ENCODE measurements at places on chromosomes 1 and 21. TPM values are rescaled to one million over a fixed set of nuclear protein-coding genes. Genes with fewer than 3 reads are reported as not detected.

The LCE3D gene
- not detected for polyA plus RNA-seq

The SH2D5 gene
- polyA plus RNA-seq = 0.13 TPM

The AJAP1 gene
- polyA plus RNA-seq = not detected

The FOXE3 gene
- polyA plus RNA-seq = not detected

The PPFIA4 gene
- 3.3 TPM for polyA plus RNA-seq

The MYBPH gene
- not detected for polyA plus RNA-seq

The PLA2G2D gene
- not detected for polyA plus RNA-seq

The FCRL4 gene
- not detected for polyA plus RNA-seq

The MSH4 gene
- polyA plus RNA-seq = 0.46 TPM

The RNU1-4 gene
- not detected for polyA plus RNA-seq

The TOMM20 gene
- 97.5 TPM for polyA plus RNA-seq

The EDN2 gene
- polyA plus RNA-seq = 2.3 TPM

The LCE1B gene
- polyA plus RNA-seq = not detected

The TCEA3 gene
- polyA plus RNA-seq = 31.2 TPM

The GOLT1A gene
- not detected for polyA plus RNA-seq

The PIGR gene
- 0.28 TPM for polyA plus RNA-seq

The ZFP69B gene
- polyA plus RNA-seq = 2.0 TPM

The BSND gene
- not detected for polyA plus RNA-seq

The VANGL2 gene
- 0.26 TPM for polyA plus RNA-seq

The C1orf87 gene
- polyA plus RNA-seq = 1.0 TPM

The AGMAT gene
- polyA plus RNA-seq = 1.4 TPM

The SPRR1B gene
- 1.9 TPM for polyA plus RNA-seq

The TPTE gene
- polyA plus RNA-seq = 0.08 TPM

The SYPL2 gene
- 1.4 TPM for polyA plus RNA-seq

The CHRNB2 gene
- 0.08 TPM for polyA plus RNA-seq

The FMO5 gene
- 8.6 TPM for polyA plus RNA-seq

The CYP4A22 gene
- polyA plus RNA-seq = 0.08 TPM

The OR2L13 gene
- not detected for polyA plus RNA-seq

All from aorta (tissue), 5 donors.